Left renal pelvis (tissue), 4 donors: ENCODE measurements at places on chromosomes 16 and 17.

GRCh38 chr17:9036336-9036735 is 15.0 kb downstream of the NTN1 start:
- DNase-seq, result no peak

DNA sequence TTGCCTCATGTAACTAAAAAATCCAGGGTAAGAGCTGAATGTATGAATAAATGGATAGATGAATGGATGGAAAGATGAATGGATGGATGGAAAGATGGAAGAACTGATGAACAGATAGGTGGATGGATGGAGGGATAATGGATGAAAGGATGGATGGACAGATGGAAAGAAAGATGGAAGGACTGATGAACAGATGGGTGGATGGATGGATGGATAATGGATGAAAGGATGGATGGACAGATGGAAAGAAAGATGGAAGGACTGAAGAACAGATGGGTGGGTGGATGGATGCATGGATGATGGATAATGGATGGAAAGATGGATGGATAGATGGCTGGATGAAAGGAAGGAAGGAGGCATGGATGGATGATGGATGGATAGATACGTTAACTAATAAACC is 11.9 kb downstream of the CHD9NB start:
- DNase-seq, result no peak

- no peak for DNase-seq
Observed at GRCh38 chr17:20032636-20033035, 23.5 kb downstream of the SPECC1 start.

DNA sequence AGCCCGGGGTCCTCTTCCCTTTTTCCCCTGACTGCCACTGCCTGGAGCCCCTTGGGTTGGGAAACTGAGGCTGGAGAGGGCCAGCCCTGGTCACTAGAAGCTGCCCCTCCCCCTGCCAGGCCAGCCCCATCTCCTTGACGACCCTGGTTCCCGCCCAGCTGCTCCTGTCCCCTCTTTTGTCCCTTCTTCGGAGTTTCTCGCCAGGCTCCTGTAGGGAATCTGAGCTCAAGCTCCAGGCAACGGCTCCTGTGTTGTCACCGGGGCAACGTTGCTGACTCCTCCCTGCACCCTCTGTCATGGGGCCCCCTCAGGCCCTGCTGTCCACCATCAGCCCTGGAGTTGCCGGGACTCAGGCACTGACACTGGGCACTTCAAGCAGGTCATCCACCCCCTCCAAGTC is 5.7 kb downstream of the LLGL1 start:
- DNase-seq, result no peak

GRCh38 chr17:9330611-9331271 is 244.9 kb downstream of the STX8 start:
- DNase-seq, result no peak

DNA sequence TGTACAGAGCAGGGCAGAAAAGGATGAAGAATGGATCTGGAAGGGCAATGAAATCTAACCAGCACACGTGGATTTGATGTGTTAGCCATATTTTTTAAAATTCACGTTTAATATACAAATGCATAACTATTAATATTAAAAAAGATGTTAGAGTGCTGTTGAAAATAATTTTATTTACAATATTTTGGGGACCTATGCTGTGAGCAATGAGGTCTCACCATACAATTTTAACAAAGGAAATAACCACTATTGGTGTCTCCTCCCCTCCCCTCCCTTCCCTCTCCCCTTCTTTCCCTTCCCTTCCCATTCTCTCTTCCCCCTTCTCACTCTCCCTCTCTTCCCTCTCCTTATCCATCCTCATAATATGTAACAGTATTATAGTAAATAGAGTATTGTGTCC is 64.2 kb upstream of the GPR139 start:
- no peak for DNase-seq

GRCh38 chr17:14604591-14605266 is 303.8 kb downstream of the HS3ST3B1 start:
- DNase-seq, result no peak

DNA sequence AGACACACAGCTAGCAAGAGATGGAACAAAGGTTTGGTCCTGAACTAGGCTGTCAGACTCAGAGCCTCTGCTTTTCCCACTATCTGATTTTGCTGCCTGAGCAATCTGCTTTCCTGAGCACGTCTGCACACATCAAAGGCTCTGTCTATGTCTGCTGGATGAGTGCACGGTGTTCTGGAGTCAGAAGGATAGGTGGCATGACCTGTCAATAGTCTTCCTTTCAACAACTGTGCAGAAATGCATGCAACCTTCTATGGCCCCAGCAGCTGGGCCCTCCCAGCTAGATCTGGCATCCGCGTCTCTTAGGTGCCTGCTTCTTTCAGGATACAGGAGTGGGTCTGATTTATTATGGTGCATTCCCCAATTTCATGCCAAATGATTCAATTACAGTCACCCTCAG is 138.3 kb downstream of the UTP18 start:
- DNase-seq, result no peak

GRCh38 chr17:36837195-36837938 is 99.9 kb upstream of the LHX1 start:
- no peak for DNase-seq

DNA sequence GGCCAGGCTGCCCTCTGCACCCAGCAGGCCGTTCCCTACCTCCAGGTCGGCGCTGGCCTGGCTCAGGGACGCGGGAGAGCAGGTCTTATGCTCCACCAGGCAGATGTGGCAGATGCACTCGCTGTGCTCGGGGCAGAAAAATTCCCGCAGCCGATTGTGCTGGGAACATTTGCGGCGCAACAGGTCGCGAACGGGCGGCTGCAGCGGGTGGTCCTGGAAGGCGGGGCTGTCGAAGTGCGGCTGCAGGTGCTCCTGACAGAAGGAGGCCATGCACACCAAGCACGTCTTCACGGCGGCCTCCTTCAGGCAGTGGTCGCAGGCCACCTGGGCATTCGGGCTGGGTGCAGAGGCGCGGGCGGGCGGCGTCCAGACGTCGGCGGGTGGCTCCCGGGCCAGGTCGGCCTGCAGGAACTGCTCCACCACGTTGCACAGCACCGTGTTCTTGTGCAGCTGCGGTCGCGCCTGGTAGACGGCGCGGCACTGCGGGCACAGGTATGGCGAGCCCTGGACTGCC is 439 bp downstream of the TRIM25 start:
- DNase-seq, result peak; percentile 3

GRCh38 chr17:8893621-8894201 is 26.2 kb upstream of the PIK3R6 start:
- DNase-seq, result no peak

DNA sequence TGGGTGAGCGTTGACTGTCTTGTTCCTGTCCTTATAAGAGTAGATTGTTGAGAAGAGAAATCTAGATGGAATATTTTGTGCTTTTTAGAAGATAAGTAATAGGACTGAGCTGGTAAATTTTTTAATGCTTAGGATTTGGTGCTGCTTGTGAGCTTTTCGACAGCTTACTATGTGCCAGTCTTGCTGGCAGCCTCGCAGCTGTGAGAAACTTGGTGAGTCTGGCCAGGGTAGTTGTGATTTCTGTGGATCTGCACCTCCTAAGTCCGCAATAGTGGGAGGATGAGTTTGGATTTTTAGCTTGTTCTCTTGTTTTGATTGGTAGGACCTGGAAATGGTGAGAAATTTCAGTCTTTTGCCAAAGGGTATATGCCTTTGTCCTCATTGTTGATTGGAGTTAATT is 3.6 kb downstream of the SOCS7 start:
- DNase-seq, result no peak

DNA sequence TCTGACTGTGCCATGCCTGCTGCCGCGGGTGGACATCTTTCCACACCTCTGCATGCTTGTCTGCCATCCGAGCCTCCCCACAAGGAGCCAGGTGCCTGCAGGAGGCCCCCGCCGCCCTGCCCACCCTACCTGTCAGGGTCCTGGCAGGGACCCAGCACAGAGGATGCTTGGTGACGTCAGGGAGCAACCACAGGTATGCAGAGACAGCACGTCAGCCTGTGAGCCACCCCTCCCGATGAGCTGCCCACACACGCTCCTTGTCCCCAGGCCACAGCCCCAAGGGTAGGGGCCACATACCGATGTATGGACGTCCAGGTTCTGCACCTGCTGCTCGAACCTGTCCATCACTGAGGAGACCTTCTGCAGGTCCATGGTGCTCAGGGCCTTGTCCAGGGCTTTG is 10.6 kb downstream of the CHMP1A start:
- DNase-seq, result no peak

DNA sequence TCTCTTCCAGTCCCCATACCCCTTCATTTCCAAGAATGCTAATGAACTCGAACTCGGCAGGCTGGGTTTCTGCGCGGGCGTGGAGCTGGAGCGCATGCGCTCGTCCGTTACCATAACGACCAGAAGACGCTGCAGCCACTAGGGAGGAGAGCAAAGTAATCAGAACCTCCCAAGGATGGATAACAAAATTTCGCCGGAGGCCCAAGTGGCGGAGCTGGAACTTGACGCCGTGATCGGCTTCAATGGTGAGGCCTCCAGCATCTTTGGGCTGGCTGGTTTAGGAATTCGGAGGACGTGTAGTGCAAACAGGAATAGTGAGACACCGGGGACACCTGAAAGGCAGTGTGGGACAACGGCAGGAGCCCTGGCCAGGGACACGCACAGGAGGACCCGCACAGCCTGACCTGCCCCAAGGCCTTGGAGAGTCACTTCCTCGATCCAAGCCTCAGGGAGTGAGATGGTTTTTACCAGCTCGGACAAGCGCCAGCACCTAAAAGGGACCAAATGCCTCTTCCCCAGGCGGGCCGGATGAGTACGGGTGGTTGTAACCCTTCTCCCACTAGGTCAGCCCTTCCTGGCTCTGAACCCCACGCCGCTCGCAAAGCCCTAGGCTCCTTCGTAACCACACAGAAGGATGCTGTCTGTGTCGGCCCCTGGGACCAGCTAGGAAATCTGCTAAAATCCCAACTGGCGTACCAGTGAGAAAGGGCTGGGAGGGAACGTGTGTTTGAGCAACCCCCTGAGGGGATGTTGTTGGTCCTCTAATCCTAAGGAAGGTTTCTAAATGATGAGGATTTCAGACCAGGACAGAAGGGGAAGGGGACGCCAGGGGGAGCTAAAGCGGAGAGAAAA is at the start of gene CFAP52:
TSS of gene CFAP52 (plus strand) at position 122 of the 852 bp plus-strand sequence. CDS start at position 176, 54 bp downstream.
- DNase-seq, result no peak
